ENCODE measurements at places on chromosomes 4 and X.
A peak's percentile ranks its signal among the peaks of the same experiment; 100 is the strongest.

GRCh38 chrX:78532363-78532762 is 126.8 kb downstream of the RTL3 start:
- H3K4me1 ChIP-seq: peaks cover 13% of the 10 kb centered on the region
- no peak for DNase-seq
- no peak overlapping the region for H3K4me3 ChIP-seq
- H3K36me3 ChIP-seq: no peaks in the 10 kb centered on the region
- no peaks in the 10 kb centered on the region for H3K27me3 ChIP-seq
- no peak overlapping the region for H3K27ac ChIP-seq

DNA sequence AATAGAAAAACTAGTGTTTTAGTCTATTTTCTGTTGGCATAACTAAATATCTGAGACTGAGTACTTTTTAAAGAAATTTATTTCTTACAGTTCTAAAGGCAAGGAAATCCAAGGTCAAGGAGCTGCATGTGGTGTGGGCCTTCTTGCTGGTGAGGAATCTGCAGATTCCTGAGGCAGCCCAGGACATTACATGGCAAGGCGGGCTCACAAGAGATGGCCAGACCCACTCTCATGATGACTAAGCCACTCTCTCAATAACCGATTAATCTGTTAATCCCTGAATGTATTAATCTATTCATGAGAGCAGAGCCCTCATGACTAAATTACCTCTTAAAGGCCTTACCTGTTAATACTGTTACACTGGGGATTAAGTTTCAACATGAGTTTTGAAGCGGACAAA is 340.8 kb downstream of the GRXCR1 start:
- no peak overlapping the region for H3K4me3 ChIP-seq
- no peak for DNase-seq
- H3K36me3 ChIP-seq: no peaks in the 10 kb centered on the region
- H3K27ac ChIP-seq: no peak overlapping the region
- no peaks in the 10 kb centered on the region for H3K27me3 ChIP-seq

GRCh38 chr4:2794486-2795299 is 1.8 kb downstream of the SH3BP2 start:
- H3K4me1 ChIP-seq: peaks cover 26% of the 10 kb centered on the region
- no peaks in the 10 kb centered on the region for H3K27me3 ChIP-seq
- H3K36me3 ChIP-seq: peaks cover 2% of the 10 kb centered on the region
- peak overlapping the region; percentile 79 for H3K4me3 ChIP-seq
- no peak for DNase-seq

DNA sequence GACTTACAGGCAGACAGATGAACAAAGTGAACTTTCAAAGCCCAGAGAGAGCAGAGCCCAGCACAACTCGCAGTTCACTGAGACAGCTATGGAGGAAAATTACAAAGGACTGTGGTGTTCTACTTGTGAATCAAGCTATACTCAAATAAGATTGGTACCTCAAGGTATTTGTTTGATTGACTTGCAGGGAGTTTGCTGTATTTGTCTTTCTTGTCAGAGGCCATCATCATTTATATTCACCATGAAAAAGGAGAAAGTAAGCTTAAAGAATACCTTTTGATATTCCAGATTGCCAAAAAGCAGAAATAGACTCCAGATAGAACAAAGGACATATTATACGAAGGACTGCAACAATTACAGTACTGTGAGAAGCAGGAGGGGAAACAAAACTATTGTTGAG is 1047.9 kb downstream of the RPA4 start:
- H3K27ac ChIP-seq: no peak overlapping the region
- DNase-seq: no peak
- no peaks in the 10 kb centered on the region for H3K4me1 ChIP-seq
- H3K27me3 ChIP-seq: no peaks in the 10 kb centered on the region
- no peak overlapping the region for H3K4me3 ChIP-seq
- H3K36me3 ChIP-seq: no peaks in the 10 kb centered on the region

DNA sequence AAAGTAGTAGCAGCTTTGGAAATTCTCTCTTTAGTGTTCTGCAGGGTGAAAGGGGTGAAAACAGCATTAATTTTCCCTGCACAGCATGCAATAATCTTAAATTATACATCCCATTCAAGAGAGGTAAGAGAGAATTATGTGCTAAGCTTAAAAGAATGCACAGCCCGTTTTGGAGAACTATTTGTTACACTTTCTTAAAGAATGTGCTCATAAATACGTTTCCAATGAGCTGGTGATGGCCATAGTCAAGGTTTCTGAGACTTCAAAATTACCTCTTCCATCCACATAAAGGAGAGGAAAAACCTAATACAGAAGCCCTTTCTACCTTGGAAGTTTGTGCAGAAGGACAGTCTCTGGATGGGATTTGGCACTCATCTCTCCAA is 766.7 kb upstream of the TENM3 start:
- H3K4me3 ChIP-seq: no peak overlapping the region
- no peak for DNase-seq
- H3K36me3 ChIP-seq: no peaks in the 10 kb centered on the region
- no peaks in the 10 kb centered on the region for H3K27me3 ChIP-seq

DNA sequence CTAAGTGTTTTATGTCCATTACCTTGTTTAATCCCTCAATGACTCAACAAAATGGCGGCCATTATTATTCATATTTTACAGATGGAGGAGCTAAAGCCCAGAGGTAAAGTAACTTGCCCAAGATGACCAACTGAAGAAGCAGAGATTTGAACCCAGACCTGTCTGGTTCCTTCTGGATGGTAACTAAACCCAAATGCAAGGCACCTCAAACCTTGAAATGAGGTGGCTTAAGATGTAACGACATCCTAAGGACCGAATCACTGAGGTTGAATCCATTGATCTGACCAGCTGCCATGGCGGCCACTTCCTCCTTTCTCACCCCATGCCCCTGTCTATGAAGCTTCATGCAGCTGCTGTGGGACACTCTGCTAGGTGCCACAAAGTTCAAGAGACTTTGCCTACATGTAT is 932 bp downstream of the TLR10 start:
- peaks cover 4% of the 10 kb centered on the region for H3K4me1 ChIP-seq
- peaks cover 11% of the 10 kb centered on the region for H3K27me3 ChIP-seq
- H3K36me3 ChIP-seq: no peaks in the 10 kb centered on the region
- DNase-seq: no peak
- H3K4me3 ChIP-seq: no peak overlapping the region
- H3K27ac ChIP-seq: no peak overlapping the region
